ENCODE measurements at places on chromosomes 5 and 9.

DNA sequence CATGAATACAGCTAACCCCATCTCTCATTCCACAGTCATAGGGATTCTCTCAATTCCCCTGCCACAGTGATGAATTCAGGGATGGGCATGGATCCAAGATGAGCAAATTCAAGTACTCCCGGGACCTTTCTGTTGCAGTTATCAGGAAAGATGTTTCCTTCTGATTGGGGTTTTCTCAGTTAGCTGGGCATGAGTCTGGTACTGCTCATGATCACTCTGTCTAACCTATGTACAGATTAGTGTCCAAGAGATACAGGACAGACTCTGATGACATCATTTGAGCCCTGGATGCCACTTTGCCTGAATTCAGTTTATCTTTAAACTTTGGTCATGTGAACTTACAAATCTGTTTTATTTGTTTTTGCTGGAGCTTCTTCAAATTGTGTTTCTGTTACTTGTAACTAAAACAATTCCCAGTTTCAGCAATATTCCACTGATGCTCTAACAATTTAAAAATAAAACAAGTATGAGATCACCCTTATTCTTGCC is 257.7 kb upstream of the KLF9 start:
- DNase-seq = no peak

DNA sequence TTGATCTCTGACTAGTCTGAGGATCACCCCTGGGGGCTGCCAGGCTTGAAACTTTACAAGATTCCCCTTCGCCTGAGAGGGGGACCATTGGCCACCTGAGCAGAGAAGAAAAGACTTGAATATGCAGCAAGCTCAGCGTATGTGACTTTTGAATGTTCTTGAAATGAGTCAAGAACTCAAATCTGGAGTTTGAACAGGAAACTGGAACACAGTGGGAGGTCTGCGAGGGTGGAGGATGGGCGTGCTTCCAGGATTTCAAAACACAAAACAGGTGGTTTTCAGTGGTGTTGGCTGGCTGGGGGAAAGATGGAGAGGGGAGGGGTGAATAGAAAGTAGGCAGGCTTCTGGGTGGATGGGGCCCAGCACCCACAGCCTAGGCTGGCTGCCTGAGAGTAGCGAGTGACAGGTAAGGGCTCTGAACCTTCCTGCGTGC is 40.6 kb downstream of the TMEM174 start:
- DNase-seq = no peak

- DNase-seq = no peak
These were observed 491.0 kb upstream of the WWC1 start for GRCh38 chr5:167800427-167800826.

- no peak for DNase-seq
These were observed 21.1 kb upstream of the LHX2 start for GRCh38 chr9:123990427-123990826.

DNA sequence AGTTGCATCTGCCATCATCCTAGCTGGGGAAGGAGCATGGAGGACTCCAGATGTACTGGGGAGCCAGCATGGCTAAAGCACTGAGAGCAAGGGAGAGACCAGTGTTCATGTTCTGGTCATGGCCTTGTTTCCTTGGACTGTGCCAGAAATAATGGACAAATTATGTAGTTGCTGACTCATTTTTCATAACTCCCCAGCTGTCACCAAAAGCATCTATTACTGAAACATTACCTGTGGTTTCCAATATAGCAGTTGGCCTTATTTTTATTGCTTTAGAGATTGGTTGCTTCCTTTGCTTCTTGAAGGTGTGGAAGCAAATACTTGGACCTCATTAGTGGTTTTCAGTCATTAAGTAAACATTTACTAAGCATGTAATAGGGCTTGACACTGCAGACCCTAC is 11.3 kb downstream of the RALGPS1 start:
- no peak for DNase-seq

GRCh38 chr9:127940593-127940992 is 2.9 kb upstream of the DPM2 start:
- no peak for DNase-seq

DNA sequence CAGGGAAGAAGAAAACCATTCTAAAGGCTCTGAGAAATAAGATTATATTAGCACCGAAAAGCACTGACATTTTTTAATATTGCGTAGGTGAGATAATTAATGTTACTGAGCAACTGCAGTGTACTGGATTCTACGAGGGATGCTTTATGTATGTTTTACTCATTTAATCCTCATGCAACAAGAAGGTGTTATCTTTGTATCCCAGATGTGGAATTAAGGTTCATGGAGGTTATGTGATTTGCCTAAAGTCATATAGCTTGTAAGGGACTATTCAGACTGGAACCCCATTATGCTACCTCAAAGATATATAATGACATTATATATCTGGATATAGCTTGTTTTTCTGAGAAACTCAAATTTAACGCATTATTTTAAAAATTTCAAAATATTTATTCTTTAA is 2.5 kb downstream of the FBXO4 start:
- no peak for DNase-seq

- no peak for DNase-seq
These were observed 79.6 kb upstream of the KLF4 start for GRCh38 chr9:107569174-107569573.

GRCh38 chr5:10552183-10553143 is 11.4 kb upstream of the ANKRD33B start:
- no peak for DNase-seq
